ENCODE measurements at places on chromosomes 1 and 21.

GRCh38 chr1:207825719-207826556, 74.1 kb downstream of the CD46 start:
- no peak for DNase-seq

DNA sequence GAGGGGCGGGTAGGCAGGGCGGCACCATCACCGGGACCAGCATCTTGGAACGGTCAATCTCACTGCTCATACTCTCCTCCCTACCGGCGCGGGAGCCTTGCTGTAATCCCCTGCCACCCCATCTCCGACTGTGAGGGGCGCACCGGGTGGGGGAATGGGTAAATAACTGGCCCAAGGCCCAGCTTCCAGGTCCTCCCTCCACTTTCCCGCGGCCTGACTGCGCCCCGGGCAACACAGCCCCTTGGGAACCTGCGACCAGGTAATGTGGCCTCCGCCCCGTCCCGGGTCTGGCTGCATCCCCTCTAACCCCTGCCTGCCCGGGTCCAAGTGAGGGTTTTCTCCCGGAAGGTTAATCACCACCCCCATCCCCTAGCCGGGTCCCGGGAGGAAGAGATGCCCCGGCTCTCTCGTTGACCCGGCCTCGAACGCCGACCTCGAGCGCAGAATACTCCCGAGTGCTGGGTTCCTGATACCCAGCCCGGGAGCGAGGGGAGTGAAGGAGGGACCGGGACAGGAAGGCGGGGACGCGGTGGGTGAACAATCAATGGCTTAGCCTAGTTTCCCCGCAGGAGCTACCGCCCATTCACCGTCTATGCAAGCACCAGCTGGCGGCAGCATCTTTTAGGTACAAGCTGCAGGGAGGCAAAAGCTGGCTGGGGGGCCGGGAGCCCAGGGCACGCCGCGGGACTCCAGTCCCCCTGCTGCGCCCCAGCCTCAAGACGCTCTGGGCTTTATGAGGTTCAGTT, 5.9 kb upstream of the LHX9 start:
- DNase-seq: peak; percentile 87

- DNase-seq: no peak
Measured at GRCh38 chr1:206074839-206075238, 21.9 kb downstream of the RHEX start.

DNA sequence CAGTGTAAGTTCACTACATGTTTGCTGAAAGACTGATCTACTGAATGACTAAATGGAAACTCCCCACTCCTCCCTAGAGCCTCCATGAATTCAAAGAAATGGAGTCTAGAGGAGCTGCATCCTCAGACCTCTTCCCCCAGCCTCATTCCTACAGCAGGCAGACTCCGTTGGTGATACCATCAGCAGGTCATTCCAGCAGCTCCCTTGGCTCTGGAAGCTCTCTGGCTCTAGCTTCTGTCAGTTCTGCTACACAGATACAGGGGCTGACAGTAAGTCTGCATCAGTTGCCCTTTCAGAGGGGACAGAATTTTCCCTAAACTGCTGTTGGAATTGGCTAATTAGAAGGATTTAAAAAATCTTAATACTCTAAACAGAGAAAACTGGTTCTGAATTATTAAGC, 31.7 kb upstream of the DMRTA2 start:
- no peak for DNase-seq

DNA sequence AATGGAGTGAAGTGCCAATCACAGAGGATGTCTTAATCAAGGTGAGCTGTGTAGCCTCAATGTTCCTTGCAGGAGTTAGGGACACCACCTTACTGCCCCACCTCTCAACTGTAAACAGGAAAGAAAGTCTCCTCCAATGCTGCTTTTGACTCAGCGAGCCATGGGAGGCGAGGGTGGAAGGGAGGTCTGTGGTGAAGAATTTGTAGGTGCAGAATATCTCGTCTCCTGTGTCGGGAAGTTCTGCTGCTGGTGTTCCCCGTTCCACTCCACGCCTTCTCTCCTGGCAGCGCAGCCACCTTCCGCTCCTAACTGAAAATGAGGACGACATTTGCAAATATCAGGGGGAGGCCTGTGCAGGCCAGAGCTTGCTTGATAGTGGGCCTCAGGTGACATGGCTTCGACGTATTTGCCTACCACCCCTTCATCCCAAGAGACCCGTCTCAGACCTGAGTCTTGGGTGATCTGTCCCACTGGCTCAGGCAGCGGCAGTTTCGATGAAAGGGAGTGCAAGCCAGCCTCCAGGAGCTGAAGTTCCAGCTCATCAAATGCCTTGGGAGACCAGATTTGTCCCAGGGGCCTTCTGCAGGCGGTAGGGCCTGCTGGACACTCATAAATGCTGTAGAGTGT, 368.3 kb upstream of the C1orf174 start:
- no peak for DNase-seq

- DNase-seq: peak; percentile 89
Measured at GRCh38 chr1:159171254-159171687, at the start of gene CADM3. TSS of gene CADM3 (plus strand) at chr1:159171615. CDS start at chr1:159171766, 151 bp downstream.

DNA sequence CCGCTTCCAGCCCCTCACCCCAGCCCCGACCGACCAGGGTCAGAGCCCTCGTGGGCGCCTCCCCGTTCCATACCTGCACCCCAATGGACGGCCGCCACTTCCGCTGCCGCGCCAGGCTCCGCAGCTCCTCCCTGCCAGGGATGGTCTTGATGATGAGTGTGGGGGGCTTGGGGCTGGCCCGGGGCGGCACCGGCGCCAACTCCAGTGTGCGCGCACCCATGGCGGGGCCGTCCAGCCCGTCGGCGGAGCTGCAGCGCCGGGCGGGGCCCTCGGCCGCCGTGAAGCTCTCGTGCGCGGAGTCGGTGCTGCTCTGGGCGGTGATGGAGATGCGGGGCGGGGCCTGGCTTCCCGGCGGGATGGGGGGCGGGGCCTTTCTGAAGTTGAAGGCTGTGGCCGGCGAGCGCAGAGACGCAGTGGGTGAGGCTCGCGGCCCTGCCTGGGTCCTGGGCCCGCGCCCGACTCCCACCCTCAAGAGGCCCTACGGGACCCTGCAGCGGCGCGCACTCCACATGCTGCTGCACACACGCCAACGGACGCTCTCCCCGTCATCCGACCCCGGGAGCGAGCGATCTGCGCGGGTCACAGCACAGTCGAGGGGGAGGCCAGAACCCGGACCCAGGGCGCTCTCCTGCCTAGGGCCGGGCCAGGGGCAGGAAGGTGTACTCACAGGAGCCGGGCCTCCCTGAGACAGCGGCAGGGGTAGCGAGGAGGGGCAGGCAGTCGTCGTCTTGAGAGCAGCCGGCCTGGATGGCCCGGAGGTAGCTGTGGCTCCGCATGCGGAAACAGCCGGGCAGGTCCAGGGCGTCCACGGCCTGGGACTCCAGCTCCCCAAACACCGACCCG, 26.1 kb upstream of the SMIM12 start:
- peak; percentile 96 for DNase-seq

- no peak for DNase-seq
Measured at GRCh38 chr1:84598418-84598817, 24.2 kb upstream of the CTBS start.

GRCh38 chr1:92399076-92399475, 87.6 kb downstream of the GFI1 start:
- no peak for DNase-seq

- DNase-seq: no peak
Measured at GRCh38 chr1:170156594-170156993, 10.8 kb downstream of the NTMT2 start.

DNA sequence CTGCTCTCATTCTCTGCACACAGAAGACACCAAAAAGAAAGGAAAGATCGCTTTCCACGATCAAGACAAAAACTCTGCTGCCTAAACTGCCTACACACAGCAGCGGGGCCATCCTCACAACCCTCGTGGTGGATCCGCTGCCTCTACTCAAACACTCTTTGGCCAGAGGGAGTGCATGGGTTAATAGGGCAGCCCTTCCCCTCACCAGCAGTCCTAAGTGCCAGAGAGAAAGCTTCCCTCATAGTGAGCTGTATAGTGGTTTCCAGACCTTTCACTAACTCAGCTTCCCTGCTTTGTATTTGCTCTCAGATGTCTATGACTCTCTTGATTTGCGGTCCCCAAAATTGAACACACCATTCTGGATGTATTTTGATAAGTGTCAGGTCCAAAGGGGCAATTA, 30.9 kb downstream of the GPR161 start:
- DNase-seq: no peak

DNA sequence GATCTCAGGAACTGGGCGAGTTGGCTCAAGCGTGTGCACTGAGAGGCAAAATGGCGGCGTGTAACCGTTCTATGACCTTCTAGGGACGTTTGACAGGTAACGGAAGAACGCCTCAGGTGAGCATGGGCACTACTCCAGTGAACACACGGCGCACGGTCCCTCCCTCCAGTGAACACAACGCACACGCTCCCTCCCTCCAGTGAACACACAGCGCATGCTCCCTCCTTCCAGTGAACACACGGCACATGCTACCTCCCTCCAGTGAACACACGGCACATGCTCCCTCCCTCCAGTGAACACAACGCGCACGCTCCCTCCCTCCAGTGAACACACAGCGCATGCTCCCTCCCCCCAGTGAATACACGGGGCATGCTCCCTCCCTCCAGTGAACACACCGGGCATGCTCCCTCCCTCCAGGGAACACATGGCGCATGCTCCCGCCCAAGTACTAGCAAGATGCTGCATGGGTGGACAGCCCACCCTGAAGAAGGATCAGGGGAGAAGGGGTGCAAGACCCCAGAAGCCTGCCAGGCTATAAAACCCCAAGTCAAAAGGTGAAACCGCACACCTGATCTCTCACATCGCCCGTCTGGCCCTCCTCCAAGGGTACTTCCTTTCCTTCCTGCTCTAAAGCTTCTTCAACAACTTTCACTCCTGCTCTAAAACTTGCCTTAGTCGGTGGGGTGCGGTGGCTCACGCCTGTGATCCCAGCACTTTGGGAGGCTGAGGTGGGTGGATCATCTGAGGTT, 3.5 kb downstream of the C1orf159 start:
- no peak for DNase-seq

GRCh38 chr1:234197839-234198238, 175.4 kb upstream of the COA6 start:
- DNase-seq: no peak

- peak; percentile 32 for DNase-seq
Measured at GRCh38 chr1:30321996-30322858, 401.2 kb downstream of the MATN1 start.

DNA sequence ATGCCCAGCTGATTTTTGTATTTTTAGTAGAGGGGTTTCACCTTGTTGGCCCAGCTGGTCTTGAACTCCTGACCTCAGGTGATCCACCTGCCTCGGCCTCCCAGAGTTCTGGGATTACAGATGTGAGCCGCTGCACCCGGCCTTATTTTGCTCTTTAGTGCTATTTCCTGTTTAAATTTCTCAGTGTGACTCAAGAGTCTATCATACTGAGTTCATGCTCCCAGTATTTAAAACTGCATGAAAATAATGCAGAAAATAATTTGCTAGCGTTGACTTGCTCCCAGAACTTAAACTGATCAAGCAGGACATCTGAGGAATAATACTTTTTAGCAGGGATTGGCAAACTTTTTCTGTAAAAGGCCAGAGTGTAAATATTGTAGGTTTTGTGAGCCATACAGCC, 86.4 kb upstream of the C1orf21 start:
- DNase-seq: no peak

- DNase-seq: no peak
Measured at GRCh38 chr1:216346526-216346925, 76.7 kb downstream of the USH2A start.

Measured in H7 (cell line).